CD4-positive, alpha-beta T cell treated with Interleukin-10 for 1 hour (primary cell): ENCODE measurements at places on chromosomes 7 and 10.

DNA sequence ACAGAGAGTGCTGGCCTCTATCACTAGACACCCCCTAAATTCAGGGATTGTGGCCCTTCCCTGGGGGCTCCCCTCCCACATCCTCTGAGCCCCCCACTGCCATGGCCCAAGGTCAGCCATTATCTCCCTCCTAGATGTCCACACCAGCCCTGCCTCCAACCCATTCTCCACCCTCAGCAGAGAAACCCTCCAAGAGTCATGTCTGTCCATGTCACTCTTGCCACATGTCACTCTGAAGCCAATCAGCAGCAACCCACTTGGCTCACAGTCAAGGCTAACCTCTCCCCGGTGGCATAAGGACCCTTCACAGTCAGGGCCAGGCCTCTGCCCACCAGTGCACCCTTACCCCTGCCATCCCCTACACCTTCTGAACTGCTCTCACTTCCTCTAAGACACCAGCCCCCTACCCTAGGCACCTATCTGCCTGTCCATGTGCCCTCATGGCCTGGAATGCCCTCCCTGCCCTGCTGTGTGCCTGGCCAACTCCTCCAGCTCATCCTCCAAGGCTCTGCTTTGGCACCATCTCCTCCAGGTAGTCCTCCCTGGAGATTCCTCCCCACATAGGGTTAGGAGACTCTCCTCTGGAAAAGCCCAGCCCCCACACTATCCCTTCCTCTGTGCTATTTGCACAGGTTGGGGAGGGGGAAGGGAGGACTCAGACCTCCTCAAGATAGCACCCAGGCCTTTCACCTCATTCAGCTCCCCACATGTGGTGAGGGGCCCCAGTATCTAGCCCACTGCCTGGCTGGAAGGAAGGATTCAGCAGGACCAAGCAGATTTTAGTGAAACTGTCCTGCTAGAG, 83.7 kb downstream of the GRID1 start:
- no peak for DNase-seq

- DNase-seq = no peak
These were observed 29.5 kb downstream of the CDC123 start for GRCh38 chr10:12225444-12225843.

- DNase-seq = no peak
These were observed 12.8 kb downstream of the OR13A1 start for GRCh38 chr10:45302573-45302972.

GRCh38 chr7:70486977-70487376, 645.0 kb upstream of the GALNT17 start:
- DNase-seq = no peak

GRCh38 chr7:111074748-111075146, 16.2 kb upstream of the LRRN3 start:
- DNase-seq = no peak

DNA sequence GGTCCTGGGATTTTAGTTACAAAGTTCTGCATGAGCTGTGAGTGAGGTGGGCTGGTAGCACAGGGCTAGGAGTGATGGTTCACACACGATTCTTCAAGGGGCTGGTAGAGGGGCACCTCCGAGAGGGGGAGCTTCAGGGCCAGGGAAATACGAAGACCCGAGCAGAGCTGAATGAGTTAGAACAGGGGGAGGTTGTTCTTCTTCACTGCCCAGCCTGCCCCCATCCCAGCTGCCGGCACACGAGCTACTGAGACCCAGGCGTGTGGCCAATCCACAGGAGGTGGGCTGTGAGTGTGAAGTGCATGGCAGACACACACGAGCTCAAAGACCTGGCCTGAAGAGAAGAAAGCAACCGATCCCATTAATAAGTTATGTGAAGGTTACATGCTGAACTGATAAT, 256.2 kb upstream of the ZNF32 start:
- DNase-seq = no peak

DNA sequence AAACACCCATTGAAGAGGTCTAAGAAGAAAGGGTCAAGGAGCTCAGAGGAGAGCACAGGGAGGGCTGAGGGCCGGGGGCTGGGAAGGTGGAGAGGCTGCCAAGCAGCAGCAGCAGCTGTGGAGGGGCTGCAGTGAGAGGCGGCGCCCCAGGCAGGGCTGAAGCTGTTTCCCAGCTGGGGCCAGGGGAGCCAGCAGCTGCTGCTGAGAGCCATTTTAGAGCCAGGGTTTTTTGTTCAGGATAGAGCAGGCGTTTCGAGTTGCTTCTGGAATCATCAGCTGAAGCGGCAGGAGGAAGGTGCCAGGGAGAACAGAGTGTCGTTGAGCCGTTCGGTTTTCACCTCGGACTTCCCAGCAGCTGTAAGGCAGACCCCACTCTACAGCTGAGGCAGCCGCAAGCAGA, 62.7 kb downstream of the LANCL2 start:
- no peak for DNase-seq

DNA sequence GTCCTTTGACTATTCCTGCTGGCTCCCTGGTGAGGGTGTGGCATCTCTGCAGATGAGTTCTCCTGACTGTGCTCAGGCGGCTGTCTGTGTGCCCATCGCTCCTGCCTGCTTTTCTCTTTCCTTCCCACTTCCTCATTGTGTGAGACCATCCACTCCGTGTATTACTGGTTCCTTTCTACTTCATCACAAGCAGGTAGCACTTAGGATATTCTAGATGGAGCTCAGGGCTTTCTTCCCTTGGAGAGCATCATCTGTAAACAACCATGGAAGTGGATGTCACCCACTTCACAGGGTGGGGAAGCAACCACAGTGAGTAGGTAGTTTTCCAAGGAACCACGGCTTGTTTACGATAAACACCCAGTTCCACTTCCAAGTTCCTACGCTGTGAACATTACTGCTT, 15.7 kb downstream of the DNAJB6 start:
- no peak for DNase-seq

- DNase-seq = no peak
These were observed 34.4 kb downstream of the MXI1 start for GRCh38 chr10:110241841-110242240.

DNA sequence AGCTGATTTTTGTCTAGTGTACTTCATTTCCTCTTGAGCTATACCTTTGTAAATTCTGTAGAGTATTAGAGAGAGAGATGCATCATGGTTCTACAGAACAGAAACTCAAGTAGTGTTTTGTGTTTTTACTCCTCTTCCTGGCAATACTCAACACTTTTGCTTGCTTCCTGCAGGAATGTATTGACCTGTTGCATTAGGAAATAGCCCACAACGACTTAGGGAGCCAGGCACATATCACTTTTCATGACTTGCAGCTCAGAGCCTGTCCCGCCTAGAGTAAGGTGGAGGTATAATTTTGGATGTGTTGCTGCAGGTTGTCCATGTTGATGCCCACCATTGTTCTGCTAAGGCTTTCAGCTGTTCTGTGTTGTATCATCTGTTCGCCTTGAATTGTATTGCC, 216.3 kb downstream of the SDK1 start:
- no peak for DNase-seq

DNA sequence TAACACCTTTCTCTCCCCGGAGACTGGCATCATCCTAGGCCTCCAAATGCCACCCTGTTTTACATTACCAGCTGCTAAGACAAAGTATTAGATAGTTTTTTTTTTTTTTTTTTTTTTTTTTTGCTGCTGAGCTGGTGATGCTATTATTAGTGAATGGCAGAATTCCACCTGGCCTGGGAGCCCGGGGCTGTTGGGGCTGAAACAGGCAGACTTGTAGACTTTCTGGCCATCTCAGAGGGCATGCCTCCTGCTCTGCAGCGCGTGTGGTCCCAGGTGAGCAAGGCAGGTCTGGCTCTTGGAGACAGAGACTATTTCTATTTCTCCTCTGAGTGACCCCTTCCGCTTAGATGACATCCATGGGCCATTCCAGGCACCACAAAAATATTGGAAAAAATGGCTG, 104.2 kb downstream of the EMX2 start:
- DNase-seq = no peak

DNA sequence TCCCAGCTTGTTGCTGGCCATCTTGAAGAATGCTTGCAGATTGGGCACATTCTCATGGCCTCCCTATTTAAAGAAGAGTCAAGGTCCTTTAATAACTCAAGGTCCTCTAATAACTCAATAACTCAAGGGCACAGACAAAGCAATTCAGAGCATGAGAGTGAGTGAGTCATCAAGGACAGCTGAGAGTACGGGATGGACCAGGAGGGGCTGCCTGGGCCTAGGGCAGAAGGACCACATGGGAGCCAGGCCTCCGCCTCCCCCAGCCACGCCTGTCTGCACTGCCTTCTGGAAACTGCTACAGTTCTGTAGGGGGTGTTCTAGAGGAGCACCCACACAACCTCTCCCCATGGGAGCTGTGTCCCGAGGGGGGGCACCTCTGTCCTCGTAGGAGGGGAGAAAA, 48.9 kb downstream of the ZNF503 start:
- DNase-seq = no peak

DNA sequence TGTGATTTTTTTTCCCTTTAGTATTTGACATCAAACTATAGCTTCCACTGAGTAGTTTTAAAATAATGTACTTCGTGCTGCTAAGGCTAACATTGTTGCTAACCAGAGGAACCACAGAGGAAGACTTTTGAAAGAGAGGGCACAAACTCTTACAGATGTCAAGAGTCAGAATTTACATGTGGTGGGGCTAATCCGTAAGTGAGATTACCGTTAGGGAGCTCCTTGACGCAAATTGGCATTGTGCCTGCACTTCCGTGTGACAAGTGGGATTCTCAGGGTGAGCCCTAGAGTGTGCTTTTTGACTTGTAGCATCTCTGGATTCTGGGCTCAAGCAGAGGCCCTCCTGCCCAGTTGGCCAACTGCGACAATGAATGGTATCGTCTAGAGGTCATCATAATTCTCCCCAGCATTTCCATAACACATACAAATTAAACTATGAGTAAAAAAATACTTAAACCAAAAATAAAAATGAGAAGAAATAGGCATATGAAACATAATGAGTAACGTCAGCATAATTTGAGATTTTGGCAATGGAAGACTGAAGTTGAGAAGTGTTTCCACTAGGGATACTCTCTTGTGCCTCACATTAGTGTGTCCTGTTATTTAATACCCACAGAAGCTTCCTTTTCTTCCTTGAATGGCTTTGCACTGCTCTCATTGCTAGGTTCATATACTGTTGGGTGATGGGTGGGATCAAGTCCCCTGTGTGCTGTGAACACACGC, 164.0 kb downstream of the SDK1 start:
- peak; percentile 15 for DNase-seq

- DNase-seq = no peak
These were observed 84.4 kb upstream of the TNS3 start for GRCh38 chr7:47666164-47666862.

- DNase-seq = no peak
These were observed 156.7 kb downstream of the BTAF1 start for GRCh38 chr10:92080244-92080643.
